Type B pancreatic cell (in vitro differentiated cells): ENCODE measurements at places on chromosomes 7 and 10. TPM values are rescaled to one million over a fixed set of nuclear protein-coding genes. Genes with fewer than 3 reads are reported as not detected.

DNA sequence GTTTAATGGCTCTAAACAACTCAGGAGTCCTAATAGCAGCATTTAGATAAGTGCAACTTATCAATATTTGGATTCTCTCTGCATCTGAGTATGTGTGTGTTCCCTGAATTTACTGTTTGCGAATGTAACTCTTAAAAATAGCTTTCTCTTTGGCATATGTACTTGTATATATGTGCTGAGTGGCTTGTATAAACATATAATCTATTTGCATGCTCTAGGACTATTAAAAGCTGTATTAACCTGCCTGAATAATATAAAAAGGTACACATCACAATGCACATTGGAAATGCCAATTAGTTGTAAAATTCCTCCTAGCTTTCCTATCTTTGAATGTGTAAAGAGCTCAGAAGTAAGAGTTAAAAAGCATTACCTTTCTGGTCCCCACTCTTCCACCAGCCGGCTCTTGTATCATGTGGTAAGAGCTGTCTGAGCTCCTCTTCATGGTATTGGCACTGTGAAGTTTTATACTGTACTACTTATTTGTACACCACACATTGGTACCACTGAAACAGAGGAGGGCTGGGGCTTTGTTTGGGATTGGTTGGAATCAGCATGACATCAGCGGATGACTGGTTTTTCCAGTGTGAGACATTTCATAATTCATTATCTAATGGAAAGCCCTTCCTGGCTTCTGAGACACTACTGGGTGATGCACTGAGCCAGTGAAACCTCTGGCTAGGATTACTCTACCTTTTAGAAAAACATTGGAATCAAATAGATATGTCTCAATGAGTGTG, at the start of gene INHBA:
Gene INHBA, minus strand, starts transcription at position 456 of the 737 bp plus-strand sequence. CDS start 2,716 bp downstream, outside the sequence.
- H3K4me3 ChIP-seq: peak within 1 kb of the TSS; percentile 95
- no peaks in the 10 kb centered on the region for H3K36me3 ChIP-seq
- H3K27ac ChIP-seq: peak within 1 kb of the TSS; percentile 83
- peaks cover 45% of the 10 kb centered on the region for H3K4me1 ChIP-seq

DNA sequence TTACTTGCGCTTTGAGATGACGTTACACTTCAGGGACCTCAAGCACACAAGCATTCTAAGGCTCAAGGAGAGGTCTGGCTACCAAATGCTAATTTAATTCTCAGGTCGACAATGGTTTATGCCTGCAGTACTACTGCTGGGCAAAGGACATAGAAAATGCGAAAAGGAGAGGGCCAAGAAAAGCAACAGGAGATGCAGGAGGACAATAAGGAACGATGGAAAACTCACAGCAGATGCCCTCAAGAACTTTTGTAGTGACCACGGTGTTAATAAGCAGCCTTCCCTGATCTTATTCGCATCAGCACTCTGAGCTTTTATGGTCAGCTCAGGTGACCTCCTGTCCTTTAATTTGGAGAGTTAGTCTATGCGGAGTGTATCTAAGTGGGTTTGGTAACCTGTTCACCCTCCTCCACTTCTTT, 146.3 kb downstream of the GPR85 start:
- H3K4me1 ChIP-seq: peaks cover 19% of the 10 kb centered on the region
- no peak for DNase-seq
- H3K4me3 ChIP-seq: peak overlapping the region; percentile 93

- DNase-seq: no peak
- H3K27me3 ChIP-seq: peaks cover 37% of the 10 kb centered on the region
- H3K4me3 ChIP-seq: no peak overlapping the region
- no peaks in the 10 kb centered on the region for H3K4me1 ChIP-seq
- no peaks in the 10 kb centered on the region for H3K36me3 ChIP-seq
Observed at GRCh38 chr10:79898597-79899325, 50.1 kb downstream of the SFTPD start.

GRCh38 chr10:62005687-62006086, 104.2 kb downstream of the ARID5B start:
- peak overlapping the region; percentile 44 for H3K27ac ChIP-seq
- H3K4me1 ChIP-seq: peaks cover 25% of the 10 kb centered on the region
- H3K4me3 ChIP-seq: no peak overlapping the region

DNA sequence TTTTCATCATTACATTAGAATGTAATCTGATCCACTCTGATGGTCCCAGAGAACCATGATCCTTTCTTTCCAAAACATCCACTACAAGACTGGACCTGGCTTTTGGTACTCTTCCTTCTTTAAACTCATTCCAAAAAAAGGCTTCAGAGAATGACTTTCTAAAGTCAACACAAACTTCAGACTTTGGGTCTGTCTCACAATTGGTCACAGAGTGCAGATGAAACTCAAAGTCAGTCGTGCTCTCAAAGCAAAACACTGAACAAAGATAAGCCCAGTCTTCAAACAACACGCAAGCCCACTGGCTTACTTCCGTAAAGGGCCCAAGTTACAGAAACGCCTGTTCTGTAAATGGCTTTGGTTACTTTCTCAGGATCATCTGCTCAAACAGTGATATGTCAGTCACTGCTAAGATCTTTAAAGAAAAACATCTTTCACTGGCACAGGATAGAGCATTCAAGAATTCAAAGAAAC, 250.9 kb upstream of the MKLN1 start:
- no peaks in the 10 kb centered on the region for H3K36me3 ChIP-seq
- peak overlapping the region; percentile 26 for H3K4me3 ChIP-seq
- peaks cover 4% of the 10 kb centered on the region for H3K4me1 ChIP-seq
- no peaks in the 10 kb centered on the region for H3K27me3 ChIP-seq
- DNase-seq: no peak

GRCh38 chr10:11197266-11197712, 179.6 kb downstream of the CELF2 start:
- no peak overlapping the region for H3K4me3 ChIP-seq
- peaks cover 54% of the 10 kb centered on the region for H3K27me3 ChIP-seq
- DNase-seq: no peak
- peaks cover 3% of the 10 kb centered on the region for H3K36me3 ChIP-seq

DNA sequence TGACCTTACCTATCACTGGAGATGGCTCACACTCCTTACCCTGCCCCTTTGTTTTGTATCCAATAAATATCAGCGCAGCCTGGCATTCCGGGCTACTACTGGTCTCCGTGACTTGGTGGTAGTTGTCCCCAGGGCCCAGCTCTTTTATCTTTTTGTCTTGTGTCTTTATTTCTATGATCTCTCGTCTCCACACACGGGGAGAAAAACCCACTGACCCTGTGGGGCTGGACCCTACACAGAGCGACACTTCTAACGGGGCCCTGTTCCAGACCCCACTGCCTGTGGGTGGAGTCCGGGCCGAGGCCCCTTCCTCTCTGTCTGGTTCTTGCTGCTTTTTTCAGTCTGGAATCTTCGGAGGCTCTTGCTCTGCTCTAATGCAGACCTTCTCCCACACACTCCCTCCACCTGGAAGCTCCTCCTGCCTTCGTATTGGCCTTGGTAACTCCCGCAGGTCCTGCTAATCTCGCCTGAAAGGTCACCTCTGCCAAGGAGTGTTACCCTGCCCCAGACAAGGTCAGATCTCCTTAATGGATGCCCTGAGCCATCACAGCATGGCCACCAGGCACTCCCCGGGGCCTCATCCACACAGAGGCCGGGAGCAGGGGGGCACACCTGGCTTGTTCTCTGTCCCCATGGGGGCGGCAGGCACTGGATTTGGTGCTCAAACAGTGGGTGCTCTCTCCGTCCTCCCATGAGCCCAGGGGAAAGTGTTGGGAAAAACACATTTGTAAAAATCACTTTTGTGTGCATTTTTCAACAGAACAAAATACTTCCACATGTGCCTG, 531.7 kb downstream of the PTPRN2 start:
- H3K4me3 ChIP-seq: no peak overlapping the region
- DNase-seq: no peak
- H3K27ac ChIP-seq: no peak overlapping the region
- no peaks in the 10 kb centered on the region for H3K4me1 ChIP-seq
- H3K27me3 ChIP-seq: no peaks in the 10 kb centered on the region

DNA sequence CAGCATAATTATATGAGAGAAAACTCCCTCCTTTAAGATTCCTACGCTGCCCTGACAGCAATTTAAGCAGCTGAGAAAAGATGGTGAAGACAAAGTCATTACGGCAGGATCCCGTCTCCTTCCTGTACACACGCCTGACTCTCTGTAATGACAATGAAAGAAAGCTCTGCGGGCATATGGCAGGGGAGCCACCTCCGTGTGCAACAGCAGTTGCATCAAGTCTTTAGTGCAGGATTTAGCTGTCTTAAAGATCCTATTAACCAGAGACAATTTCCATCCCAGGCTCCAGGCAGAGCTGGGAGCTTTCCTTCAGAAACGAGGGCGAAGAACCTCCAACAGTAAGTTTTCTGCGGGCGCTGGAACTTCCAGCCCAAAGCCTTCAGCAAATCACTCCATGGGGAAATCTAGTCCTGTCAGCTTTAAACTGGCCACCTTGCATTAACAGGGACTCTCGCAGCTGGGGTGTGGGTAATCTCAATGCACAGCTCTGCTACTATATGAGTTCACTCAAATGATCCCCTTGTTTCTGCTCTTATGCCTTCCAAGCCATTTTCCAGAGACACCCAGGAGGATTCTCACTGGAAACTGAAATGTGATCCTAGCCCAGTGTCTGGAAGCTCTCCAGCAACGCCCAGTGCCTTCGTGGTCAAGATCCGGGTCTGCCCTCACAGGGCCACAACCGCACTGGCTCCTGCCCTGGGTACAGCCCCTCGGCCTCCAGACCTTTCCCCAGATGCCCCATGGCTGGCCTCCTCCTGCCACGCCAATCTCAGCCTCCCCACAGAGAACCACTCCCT, 74.9 kb downstream of the CTBP2 start:
- H3K27me3 ChIP-seq: no peaks in the 10 kb centered on the region
- H3K4me3 ChIP-seq: no peak overlapping the region
- DNase-seq: no peak
- H3K36me3 ChIP-seq: peaks cover 35% of the 10 kb centered on the region
- peak overlapping the region; percentile 86 for H3K27ac ChIP-seq

GRCh38 chr7:34128762-34129161, 223.4 kb downstream of the BMPER start:
- H3K27me3 ChIP-seq: no peaks in the 10 kb centered on the region
- no peak for DNase-seq
- H3K36me3 ChIP-seq: peaks cover 3% of the 10 kb centered on the region
- H3K4me1 ChIP-seq: no peaks in the 10 kb centered on the region
- H3K4me3 ChIP-seq: no peak overlapping the region
- H3K27ac ChIP-seq: no peak overlapping the region

DNA sequence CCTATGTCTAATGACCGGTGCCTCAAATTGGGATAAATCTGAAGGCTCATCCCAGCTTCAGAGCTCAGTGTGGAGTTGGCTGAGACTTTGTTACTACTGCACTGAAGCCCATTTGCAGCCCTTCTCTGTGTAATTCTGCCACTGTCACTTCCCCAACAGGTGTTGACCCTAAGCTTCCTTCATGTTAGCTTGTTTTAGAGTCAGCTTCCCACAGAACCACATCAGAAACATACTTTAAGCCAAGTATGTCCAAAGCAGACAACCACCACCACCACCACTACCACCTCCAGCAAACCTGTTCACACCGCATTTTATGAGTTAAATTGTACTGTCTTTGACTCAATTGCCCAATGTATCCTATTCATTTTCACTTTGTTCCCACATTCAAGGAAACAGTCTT, 25.2 kb upstream of the GNAT3 start:
- no peak overlapping the region for H3K27ac ChIP-seq
- no peaks in the 10 kb centered on the region for H3K36me3 ChIP-seq
- DNase-seq: no peak
- no peaks in the 10 kb centered on the region for H3K27me3 ChIP-seq
- peaks cover 9% of the 10 kb centered on the region for H3K4me1 ChIP-seq

DNA sequence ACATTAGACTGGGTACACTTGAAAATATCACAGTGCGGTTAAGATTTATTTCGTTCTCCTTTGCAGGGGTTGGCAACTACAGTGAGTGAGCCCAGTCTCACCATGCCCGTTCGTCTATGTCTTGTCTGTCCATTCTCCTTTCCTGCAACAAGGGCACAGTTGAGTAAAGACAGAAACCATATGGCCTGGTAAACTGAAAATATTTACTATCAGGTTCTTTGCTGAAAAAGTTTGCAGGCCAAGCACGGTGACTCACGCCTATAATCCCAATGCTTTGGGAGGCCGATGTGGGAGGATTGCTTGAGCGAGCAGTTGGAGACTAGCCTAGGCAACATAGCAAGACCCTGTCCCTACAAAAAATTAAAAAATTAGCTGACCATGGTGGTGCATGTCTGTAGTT, 11.4 kb upstream of the KCTD7 start:
- H3K4me1 ChIP-seq: peaks cover 9% of the 10 kb centered on the region
- DNase-seq: no peak
- H3K27me3 ChIP-seq: peaks cover under 1% of the 10 kb centered on the region
- no peak overlapping the region for H3K27ac ChIP-seq
- H3K4me3 ChIP-seq: no peak overlapping the region

DNA sequence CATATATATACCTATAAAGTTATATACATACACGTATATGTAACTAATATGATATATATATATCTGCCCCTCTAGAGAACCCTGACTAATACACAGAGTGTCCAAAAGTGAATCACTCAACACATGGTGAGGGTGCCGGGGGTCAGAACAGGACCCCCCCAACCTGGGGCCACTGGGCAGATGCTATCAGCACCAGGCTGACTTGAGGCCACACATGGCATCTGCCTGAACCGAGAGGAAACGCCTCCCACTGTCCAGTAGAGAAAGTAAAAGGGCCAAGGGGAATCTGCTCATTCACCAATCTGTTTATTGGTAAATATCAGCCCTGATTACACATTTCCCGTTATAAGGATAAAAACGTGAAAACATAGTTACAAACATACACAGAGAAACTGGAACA, 218.3 kb downstream of the PTPRN2 start:
- no peak overlapping the region for H3K4me3 ChIP-seq
- no peaks in the 10 kb centered on the region for H3K36me3 ChIP-seq
- H3K4me1 ChIP-seq: no peaks in the 10 kb centered on the region
- H3K27ac ChIP-seq: no peak overlapping the region
- DNase-seq: no peak
- peaks cover 11% of the 10 kb centered on the region for H3K27me3 ChIP-seq

BLVRA gene
- 8.6 and 19.3 TPM in 2 replicates for total RNA-seq

DPYSL4 gene
- 11.7 and 61.9 TPM in 2 replicates for total RNA-seq

DNAJC2 gene
- 28.2 and 29.9 TPM in 2 replicates for total RNA-seq
